ENCODE measurements at places on chromosomes 2 and 18. TPM values are rescaled to one million over a fixed set of nuclear protein-coding genes. Genes with fewer than 3 reads are reported as not detected.
A peak's percentile ranks its signal among the peaks of the same experiment; 100 is the strongest.

DNA sequence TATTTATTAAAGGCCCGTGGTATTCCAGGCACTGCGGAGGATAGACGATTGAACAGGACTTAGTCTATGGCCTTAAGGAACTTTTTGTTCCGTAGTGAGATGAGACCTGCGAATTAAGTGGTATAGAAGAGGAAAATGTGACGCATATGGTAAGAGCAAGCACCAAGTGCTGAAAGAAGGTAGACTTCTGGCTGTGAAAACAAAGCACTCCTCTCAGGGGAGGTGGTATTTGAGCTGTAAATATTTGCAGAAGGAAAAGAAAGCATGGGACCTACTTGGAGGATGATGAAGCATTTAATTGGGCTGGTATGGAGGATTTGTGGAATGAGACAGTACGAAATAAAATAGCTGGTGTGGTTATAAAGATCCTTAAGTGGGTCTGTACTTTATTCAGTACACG is 62.5 kb downstream of the GPR39 start:
- no peaks in the 10 kb centered on the region for H3K36me3 ChIP-seq
- H3K27ac ChIP-seq = no peak overlapping the region
- no peak for DNase-seq
- no peaks in the 10 kb centered on the region for H3K4me1 ChIP-seq
- no peaks in the 10 kb centered on the region for H3K27me3 ChIP-seq

Gene FZD7
- 19.0 TPM for total RNA-seq

DNA sequence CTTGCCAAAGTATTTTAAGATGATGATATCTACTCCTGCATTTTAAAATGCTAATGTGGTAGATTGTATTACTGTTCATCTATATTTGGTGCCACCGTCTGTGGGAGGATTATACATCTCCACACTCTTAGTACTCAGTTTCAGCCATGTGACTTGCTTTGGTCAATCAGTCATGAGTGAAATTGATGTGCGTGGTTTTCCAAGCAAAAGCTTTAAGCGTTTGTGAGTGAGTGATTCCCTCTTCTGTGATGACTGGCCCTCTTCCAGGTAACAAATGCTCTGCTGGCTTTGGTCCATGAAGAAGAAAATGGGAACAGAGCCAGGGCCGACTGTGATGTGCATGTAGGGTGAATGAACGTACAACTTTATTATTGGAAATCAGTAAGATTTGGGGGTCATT is 330.4 kb downstream of the LPIN1 start:
- H3K27me3 ChIP-seq = no peaks in the 10 kb centered on the region
- no peaks in the 10 kb centered on the region for H3K36me3 ChIP-seq
- no peak overlapping the region for H3K27ac ChIP-seq
- H3K4me3 ChIP-seq = no peak overlapping the region

Gene TSPYL6
- total RNA-seq = not detected

Gene OSBPL6
- 2.4 TPM for total RNA-seq

GRCh38 chr2:220764171-220764570 is 807.9 kb downstream of the EPHA4 start:
- DNase-seq = no peak
- no peaks in the 10 kb centered on the region for H3K27me3 ChIP-seq
- no peak overlapping the region for H3K27ac ChIP-seq
- no peaks in the 10 kb centered on the region for H3K4me1 ChIP-seq
- H3K4me3 ChIP-seq = no peak overlapping the region

- no peak overlapping the region for H3K27ac ChIP-seq
- no peaks in the 10 kb centered on the region for H3K36me3 ChIP-seq
- no peak overlapping the region for H3K4me3 ChIP-seq
- no peaks in the 10 kb centered on the region for H3K4me1 ChIP-seq
- H3K27me3 ChIP-seq = no peaks in the 10 kb centered on the region
- DNase-seq = no peak
Observed at GRCh38 chr2:172072706-172073105, 12.6 kb upstream of the DLX1 start.

Gene ARHGEF33
- total RNA-seq = 3.7 TPM

Gene CD207
- 0.78 TPM for total RNA-seq

- no peaks in the 10 kb centered on the region for H3K27me3 ChIP-seq
- H3K36me3 ChIP-seq = no peaks in the 10 kb centered on the region
- peak; percentile 89 for DNase-seq
- peaks cover 4% of the 10 kb centered on the region for H3K4me1 ChIP-seq
- H3K4me3 ChIP-seq = peak within 1 kb of the TSS; percentile 96
- peak within 1 kb of the TSS; percentile 89 for H3K27ac ChIP-seq
Observed at GRCh38 chr2:106885971-106886915, at the start of gene ST6GAL2. Gene ST6GAL2, minus strand, starts transcription at chr2:106886167. Its CDS starts 42,190 bp downstream, at chr2:106843977.

DNA sequence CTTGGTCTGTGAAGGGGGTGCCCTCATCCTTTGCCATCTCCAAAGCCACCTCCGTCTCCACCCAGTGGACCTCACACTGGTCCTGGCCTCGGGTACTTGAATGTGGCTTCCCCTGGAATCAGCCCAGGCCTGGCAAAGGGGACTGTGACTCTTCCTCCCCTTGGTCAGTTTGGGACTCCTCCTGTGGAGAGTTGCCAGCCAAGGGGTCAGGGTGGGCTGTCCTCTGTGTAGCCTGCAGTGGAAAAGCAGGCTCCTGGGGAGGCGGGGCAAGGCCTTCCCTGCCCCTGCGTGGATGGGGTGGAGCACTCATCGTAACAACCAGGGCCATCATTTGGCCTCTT is 59.8 kb downstream of the INHBB start:
- H3K27me3 ChIP-seq = no peaks in the 10 kb centered on the region
- H3K36me3 ChIP-seq = no peaks in the 10 kb centered on the region
- no peak for DNase-seq
- H3K4me1 ChIP-seq = no peaks in the 10 kb centered on the region

Gene SLC35F5
- 73.5 TPM for total RNA-seq

Gene HAAO
- total RNA-seq = 29.1 TPM

DNA sequence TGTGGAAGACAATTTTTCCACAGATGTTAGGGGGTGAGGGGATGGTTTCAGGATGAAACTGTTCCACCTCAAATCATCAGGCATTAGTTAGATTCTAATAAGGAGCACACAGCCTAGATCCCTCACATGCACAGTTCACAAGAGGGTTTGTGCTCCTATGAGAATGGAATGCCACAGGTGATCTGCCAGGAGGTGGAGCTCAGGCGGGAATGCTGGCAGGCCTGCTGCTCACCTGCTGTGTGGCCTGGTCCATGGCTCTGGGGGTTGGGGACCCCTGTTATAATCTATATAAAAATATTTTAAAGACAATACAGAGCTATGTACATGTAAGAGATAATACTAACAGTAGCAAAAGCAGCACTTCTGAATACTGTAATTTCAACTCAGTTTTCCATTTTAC is 19.2 kb downstream of the CWC22 start:
- no peaks in the 10 kb centered on the region for H3K4me1 ChIP-seq
- no peaks in the 10 kb centered on the region for H3K27me3 ChIP-seq
- H3K27ac ChIP-seq = no peak overlapping the region
- DNase-seq = no peak
- no peak overlapping the region for H3K4me3 ChIP-seq

Gene TXNL1
- total RNA-seq = 44.7 TPM

GRCh38 chr2:78127424-78127823 is 605.2 kb upstream of the LRRTM4 start:
- H3K4me1 ChIP-seq = no peaks in the 10 kb centered on the region
- DNase-seq = no peak

DNA sequence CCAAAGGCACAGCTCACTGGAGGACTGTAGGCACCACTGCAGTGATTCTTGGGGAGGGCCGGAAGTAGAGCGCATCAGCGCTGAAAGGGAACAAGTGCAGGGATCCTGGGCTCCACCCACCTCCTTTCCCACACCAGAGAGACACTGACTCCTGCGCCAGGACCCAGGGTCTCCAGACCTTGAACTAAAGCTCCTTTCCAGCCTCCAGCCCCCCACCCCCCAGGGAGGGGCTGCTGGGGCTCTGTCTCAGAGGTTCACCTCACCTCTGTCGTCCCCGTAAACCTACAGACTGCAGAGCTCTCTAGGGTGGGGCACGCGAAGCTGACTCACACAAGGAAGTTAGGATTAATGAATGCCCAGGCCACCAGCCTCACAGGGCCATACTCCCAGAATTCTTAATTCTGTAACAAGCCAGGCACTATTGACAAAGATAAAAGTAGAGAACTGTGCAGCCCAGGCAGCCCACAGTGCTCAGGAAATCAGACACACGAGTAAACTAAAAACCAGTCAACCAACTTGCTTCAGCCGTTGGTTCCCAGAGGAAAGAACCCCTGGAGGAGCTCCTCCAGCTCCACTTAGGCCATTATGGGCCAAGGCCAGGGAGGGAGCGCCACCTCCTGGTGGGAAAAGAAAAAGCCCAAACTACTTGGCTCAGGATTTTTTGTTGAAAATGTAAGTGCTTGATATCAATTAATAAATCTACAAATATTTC is 45.1 kb upstream of the ACAA2 start:
- H3K27me3 ChIP-seq = no peaks in the 10 kb centered on the region
- no peaks in the 10 kb centered on the region for H3K36me3 ChIP-seq
- H3K27ac ChIP-seq = no peak overlapping the region
- peak; percentile 84 for DNase-seq
- no peak overlapping the region for H3K4me3 ChIP-seq

DNA sequence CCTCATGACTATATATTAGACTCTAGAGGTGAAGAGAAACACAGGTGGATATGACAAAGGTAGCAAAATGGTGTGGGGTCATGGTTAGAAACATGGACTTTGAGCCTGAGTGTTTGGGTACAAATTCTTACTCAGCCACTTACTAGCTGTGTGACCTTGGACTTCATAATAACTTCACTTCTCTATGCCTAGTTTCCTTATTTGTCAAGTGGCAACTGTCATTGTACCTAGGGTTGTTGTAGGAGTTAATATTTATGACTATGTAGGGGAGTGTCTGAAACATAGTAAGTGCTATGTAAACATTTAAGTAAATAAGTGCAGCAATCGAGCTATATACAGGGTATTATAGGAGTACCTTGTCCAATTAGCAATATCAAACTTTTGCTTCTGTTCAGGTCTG is 49.7 kb upstream of the RAPH1 start:
- no peak overlapping the region for H3K4me3 ChIP-seq
- no peak for DNase-seq
- H3K36me3 ChIP-seq = no peaks in the 10 kb centered on the region
- H3K4me1 ChIP-seq = peaks cover 9% of the 10 kb centered on the region
- H3K27me3 ChIP-seq = no peaks in the 10 kb centered on the region

DNA sequence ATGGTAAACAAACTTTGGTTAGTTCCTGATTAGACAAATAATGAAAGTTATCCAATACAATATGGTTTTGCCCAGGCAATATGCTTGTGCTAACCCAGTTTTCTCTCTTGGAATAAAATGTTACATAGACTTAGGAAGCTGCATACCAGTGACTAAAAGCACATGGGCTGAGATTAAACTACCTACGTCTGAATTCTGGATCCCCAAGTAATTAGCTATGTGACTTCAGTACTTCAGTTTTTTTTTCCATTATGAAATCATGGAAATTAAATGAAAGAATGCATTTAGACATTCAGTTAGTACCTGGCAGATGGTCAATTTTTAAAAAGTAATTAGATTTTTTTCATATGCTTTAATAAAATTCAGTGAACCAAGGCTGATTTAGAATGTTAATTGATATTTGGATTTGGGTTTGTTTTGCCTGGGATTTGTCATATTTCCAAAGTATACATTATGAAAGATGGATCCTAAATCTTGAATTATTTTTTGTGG is 213.9 kb downstream of the PTH2R start:
- no peaks in the 10 kb centered on the region for H3K36me3 ChIP-seq
- H3K4me3 ChIP-seq = no peak overlapping the region
- H3K4me1 ChIP-seq = no peaks in the 10 kb centered on the region
- H3K27me3 ChIP-seq = no peaks in the 10 kb centered on the region

Gene MYOM1
- total RNA-seq = 63.8 TPM

Gene CAPN14
- 0.21 TPM for total RNA-seq

DNA sequence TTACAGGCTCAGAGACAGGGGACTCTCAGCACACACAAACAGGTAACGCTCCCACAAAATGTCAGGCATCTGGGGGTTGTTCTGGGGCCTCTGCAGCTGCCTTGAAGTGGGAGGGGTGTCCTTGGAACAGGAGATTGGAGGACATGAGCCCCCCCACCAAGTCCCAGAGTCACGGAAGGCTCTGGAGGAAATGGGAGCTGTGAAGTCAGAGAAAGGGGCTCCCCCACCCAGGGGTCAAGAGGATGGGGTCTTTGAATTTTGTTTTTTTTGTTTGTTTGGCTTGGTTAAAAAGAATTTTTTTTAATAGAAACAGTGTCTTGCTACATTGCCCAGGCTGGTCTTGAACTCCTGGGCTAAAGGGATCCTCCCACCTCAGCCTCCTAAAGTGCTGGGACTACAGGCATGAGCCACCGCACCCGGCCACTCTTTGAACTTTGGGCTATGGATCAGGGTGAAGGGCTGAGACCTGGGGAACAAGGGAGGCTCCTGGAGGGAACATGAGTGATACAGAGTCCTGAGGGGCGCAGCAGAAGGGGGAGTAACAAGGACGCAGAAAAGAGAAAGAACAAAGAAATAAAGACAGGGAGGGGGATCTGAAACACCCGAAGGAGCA is 46.8 kb downstream of the TNS1 start:
- no peak for DNase-seq
- H3K27ac ChIP-seq = peak overlapping the region; percentile 12
- H3K4me3 ChIP-seq = no peak overlapping the region
- H3K27me3 ChIP-seq = no peaks in the 10 kb centered on the region
